Mesendoderm (in vitro differentiated cells): ENCODE measurements at places on chromosomes 2 and 18.

DNA sequence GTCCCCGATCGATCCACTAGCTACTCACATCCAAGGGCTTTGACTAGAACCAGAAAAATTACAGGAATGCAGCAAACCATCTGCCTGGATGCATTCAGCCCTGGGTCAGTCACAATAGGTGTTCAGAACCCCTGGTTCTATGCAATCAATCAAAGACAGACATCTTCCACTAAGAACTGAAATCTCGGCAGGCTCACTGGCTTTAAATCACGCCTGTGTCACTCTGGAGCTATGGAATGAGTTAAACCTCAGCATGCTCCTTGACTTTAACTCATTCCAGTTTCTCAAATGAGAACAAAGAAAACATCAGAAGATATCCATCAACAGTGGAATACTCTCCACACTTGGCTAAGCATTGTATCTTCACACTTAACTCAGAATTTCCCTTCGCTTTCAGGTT, 68.1 kb upstream of the SPTBN1 start:
- peak; percentile 21 for DNase-seq

GRCh38 chr18:49562481-49563129, 748 bp downstream of the LIPG start:
- peak; percentile 46 for DNase-seq

GRCh38 chr2:102355526-102356380, at the start of gene IL18R1:
TSS of gene IL18R1 (plus strand) at chr2:102355796. CDS start at chr2:102362661, 6,865 bp downstream.
- DNase-seq = peak; percentile 79

DNA sequence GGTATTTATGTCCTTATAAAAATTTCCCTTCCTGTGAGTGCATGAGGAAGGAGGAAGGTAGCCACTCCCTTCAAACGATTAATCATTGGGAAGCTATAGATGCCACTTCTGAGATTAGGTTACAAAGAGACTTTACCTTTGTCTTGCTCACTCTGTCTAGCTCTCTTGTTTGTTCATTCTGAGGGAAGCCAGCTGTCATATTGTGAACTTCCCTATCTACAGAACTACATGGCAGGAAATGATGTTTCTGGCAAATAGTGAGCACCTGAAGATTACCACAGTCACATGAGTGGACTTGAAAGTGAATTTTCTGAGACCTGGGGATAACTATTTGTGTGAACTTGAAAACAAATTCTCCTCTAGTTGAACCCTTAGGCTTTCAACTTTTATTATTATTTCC, 776.8 kb downstream of the CCDC85A start:
- no peak for DNase-seq

DNA sequence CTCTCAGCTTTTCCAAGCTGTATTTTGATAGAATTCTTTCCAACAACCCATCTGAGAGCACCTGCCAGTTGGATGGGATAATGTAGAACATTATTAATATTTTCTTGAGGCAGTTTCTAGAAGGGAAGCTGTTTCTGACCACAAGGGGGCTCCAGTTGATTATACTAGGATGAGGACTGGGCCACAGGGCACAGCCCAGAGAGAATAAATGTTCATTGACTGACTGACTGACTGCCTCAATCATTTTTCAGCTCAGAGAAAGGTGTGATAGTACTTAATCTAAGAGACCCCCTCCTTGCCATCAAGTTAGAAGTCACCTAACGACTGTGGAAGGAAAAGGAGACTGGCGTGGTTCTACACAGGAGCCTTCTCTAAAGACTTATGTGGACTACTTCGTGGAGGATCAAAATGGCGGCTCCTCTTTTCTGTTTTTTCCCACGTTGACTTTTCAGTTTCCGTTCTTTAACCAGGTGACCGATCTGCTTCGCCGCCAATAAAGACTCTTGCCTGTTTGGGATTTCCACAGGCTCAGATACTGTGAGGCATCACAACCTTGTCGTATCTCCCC, 31.9 kb upstream of the CREG2 start:
- peak; percentile 62 for DNase-seq
